Activated T-cell treated with anti-CD3 and anti-CD28 coated beads, Interleukin-2, amount 50 U/mL, for 4 hours (primary cell): ENCODE measurements at places on chromosomes 1 and 21.

- no peak for DNase-seq
Observed at GRCh38 chr1:19313961-19314882, 2.1 kb downstream of the SLC66A1 start.

DNA sequence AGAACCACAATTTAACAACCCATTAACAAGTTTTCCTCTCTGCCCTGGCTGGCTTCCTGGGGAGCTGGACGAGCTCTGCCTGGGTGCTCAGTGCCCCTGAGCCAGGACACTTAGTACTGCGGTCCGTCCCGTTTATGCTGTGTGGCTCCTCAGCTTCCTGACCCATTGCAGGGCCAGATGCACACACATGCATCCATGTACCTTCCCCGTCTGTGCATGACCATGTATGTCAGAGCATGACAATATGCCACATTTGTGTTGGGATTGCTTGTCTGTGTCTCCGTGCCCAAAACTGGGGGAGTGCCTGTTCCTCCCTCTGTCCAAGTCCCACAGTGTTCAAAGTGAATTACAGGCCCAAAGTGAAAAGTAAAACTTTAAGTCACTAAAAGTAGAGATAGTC lies 9.7 kb upstream of the TFF3 start:
- DNase-seq, result no peak

- no peak for DNase-seq
Observed at GRCh38 chr1:100482167-100482566, 55.8 kb upstream of the GPR88 start.

DNA sequence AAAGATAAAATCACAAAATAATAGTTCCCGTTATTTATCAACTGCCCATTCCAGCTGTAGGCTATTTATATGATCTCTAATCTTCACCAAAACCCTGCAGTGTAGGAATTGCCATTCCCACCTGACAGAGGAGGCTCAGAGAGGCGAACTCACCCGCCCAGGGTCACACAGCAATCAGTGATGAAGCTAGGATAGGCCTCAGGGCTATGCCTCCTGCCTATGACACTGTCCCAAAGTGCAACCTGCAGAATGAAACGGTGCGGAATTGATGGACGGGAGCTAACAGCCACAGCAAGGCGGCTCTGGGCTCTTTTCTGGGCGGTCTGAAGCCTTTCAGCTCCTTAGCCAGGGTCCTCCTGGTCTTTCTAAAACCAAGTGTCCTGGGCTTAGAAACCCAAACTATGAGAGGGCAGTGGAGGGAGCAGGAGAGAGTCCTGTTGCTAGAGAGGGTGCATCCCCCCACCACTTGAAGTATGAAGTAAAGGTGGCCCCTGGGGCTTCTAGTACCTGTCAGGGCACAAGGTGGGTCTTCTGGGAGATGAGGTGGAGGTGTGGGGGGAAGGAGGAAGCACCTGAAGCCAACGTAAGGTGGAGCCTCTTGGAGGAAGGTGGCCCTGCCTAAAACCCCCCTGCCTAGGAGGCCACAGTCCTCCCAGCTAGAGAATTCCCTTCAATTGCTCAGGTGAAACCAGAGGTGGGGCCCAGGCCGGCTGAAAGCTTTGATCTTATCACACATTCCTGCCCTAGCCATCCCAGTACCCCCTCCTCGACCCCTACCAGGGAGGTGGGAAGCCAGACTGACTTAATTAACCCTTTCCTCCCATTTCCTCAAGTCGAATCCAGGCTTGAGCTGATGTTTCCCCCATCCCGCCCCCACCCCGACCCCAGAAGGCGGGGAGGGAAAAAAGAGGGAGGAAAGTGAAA lies 14.8 kb downstream of the HSPG2 start:
- DNase-seq, result no peak
